Left forelimb (tissue), 1 donor: ENCODE measurements at places on chromosomes 13 and 19.

DNA sequence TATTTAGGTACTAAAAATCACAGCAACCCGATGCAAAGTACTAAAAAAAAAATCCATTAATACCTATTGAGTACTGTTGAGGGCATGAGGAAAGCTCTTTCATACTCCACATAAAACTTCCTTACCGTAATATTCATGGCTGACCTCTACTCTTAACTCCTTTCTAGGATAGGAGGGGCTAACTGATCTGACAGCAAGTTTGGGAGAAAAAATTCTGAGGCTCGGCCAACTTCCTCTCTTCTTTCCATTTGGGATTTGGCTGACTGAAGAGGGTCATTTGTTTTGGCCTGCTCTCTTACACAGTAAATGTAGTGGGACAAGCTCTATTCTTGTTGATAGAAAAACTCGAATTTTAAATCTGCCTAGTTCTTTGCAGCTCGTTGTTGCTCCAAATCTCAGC, 9.4 kb upstream of the USPL1 start:
- no peak for DNase-seq

GRCh38 chr19:54660964-54661363, 1.8 kb upstream of the LILRB4 start:
- DNase-seq: no peak

- no peak for DNase-seq
Observed at GRCh38 chr13:106152047-106152446, 383.4 kb downstream of the EFNB2 start.

DNA sequence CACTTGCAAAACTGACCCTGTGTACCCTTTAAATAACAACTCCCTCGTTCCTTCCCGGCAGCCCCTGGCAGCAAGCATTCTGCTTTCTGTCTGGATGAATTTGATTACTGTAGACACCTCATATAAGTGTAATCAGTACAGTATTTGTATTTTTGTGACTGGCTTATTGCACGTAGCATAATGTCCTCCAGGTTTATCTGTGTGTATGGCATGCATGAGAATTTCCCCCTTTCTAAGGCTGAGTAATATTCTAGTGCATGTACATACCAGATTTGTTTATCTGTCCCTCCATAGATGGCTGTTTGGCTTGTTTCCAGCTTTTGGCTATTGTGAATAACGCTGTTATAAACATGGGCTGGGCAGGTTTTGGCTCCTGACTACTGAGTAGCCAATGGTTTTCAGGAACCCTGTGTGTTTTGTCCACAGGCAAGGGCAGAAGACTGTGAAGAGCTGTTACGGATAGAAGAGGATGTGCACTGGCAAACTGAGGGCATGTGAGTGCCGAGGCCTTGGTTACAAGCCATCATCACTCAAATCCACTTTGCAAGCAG, 98.0 kb downstream of the ESD start:
- DNase-seq: no peak

DNA sequence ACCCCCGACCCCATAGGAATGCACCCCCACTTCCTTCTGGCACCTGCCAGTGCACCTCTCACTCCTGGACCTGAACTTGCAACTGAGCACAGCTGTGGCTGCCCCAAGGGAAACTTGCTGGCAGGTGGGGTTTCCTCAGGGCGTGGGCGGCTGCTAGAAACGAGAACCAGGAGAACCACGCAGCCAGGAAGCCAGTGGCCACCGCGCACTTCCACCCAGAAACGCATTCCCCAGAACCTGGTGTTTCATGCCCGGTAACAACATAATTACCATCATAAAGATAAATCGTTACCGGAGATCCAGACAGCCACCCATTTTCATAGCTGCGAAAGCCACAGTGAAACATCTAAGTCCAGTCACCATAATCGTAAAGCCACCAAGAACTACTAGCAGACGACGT, 75.2 kb upstream of the C13orf46 start:
- DNase-seq: no peak

GRCh38 chr13:46126552-46127357, 21.9 kb upstream of the CPB2 start:
- no peak for DNase-seq

GRCh38 chr13:40342461-40342860, 324.0 kb downstream of the FOXO1 start:
- DNase-seq: no peak

DNA sequence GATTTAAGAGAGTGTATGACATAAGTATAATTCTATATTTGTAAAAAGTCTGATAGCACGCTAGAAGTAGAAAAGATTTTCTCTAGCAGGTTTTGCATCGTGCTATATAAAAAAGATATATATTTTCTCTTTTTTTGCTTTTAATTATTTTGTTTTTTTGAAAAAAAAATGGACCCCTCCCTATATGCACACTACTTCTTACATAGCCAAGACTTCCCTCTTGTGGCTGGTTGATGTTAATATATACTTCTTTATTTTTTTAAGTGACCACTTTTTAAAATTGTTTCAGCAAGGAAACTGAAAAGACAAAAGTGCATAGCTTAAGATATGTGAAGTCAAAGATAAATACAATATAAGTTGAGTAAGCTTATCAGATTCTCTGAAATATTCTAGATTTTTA, 1202.8 kb downstream of the DIAPH3 start:
- no peak for DNase-seq

- DNase-seq: no peak
Observed at GRCh38 chr19:50430888-50431342, 1.8 kb upstream of the MYBPC2 start.

DNA sequence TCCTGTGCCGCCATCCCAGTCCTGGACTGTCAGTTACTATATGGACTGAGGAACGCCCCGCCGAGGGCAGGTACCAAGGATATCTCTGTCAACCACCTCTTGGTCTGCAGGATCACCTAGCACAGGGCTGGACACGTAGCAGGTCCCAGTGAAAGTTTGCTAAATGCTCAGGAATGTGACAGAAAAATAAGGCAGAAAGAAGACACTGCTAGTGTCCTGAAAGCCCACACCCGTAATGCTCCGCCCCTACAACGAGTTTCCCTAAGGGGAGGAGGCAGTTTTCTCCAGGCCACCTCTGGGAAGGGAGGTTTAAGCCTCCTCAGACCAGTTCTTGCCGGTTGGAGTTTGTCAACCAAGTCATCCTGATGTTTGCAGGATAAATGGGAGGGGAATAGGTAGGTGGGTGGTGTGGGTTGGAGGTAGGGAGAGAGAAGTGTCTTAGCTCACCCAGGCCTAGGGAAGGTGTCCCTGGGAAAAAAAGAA, 1.7 kb upstream of the SERTAD3 start:
- DNase-seq: no peak

DNA sequence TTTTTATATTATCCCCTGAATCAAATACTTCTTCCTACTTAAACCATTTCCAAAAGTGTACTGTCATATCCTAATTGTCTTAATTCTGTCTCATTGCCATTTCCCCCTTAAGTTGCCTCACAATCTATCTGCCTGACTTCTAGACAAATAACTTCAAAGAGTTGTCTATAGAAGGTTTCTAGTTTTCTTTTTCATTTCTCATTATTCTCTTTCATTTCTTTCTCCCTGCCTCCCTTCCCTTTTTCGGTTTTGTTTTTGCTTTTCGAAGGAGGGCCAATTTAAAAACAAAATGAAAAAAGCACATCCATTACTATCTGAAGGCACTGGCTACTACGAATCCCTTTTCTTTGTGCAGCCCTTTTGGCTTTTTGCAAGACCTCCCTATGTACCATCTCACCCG, 367.2 kb downstream of the DNAJC15 start:
- DNase-seq: no peak

- no peak for DNase-seq
Observed at GRCh38 chr13:111179908-111180760, 65.0 kb downstream of the ARHGEF7 start.

GRCh38 chr13:110237875-110238817, 68.8 kb downstream of the COL4A1 start:
- DNase-seq: no peak

DNA sequence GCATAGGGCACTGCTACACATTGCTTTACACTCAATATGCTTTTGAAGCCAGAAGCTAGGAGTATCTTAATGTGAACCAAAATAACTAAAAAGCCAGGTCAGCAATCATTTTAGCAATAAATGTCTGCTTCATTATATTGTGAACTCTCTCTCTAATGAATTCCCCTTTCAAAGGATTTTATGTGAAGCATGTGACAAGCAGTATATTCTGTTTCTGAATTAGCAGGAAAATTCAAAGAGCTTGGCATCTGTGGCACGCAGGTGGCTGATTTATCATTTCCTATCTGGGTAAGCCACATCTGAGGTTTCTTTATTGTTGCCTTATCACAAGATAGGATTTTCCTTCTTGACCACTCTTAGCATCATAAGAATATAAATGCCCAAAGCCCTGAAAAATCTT, 56.8 kb upstream of the KLF12 start:
- DNase-seq: no peak

GRCh38 chr19:17227798-17228367, 1.9 kb downstream of the OCEL1 start:
- no peak for DNase-seq

DNA sequence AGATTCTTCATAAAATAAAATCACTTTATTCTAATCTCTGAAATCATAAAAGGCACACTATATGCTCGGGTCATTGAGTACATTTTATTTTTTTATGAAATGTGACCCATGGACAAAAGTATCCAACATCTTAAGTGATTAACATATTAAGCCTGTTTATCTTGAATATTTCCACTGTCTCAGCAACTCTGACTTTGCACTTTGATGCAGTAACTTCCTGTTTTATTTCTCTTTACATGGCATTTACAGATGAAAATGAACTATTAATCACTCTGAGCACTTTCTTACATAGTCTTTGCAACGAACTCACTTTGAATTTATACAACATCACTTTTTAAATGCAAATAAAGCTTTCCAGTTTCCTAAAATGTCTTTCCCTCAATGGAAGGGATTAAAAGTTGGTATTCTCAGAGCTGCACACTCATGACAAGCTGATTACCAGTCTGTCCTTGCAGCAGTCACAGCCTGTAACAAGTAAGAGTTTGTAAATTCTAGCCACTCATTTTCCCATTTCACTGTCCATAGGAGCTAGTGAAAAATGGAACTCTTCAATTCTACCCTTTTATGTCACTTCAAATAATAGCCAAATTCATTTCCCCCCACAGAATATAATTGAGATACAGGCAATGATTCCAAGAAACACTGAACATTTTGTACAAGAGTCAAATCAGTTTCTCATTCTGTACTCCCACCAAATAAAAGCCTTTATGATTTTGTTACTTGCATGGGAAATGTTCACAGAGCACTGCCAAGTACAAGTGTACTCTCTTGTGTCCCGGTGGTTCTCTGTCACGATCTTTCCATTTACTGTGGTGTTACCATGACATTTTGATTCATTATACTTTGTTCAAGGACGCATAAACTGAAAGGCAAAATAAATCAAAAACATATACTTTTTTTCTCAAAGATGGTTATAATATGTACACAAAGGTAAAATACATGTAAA, 1968.9 kb downstream of the PCDH9 start:
- no peak for DNase-seq

GRCh38 chr19:12607631-12608030, 3.0 kb downstream of the ZNF490 start:
- DNase-seq: no peak

GRCh38 chr13:105572401-105572800, 963.1 kb downstream of the EFNB2 start:
- no peak for DNase-seq

- no peak for DNase-seq
Observed at GRCh38 chr19:5484398-5485285, 29.4 kb downstream of the ZNRF4 start.

GRCh38 chr19:3981736-3982681, 3.3 kb downstream of the EEF2 start:
- no peak for DNase-seq

DNA sequence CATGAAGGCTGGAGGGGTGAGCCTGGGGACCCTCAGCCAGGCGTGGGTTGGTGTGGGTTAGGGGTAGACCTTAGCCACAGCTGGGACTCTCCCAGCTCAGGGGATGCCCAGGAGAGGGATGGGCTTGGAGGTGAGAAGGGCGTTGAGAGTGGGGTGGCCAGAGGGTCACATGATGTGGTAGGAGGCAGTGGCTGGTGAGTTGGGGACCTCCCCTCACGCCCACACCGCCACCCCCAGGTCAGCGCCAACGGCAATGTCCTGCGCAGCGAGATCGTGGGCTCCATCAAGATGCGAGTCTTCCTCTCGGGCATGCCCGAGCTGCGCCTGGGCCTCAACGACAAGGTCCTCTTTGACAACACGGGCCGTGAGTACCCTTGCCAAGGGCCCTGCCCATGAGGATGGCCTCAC, 28.5 kb downstream of the AP1M1 start:
- DNase-seq: no peak

DNA sequence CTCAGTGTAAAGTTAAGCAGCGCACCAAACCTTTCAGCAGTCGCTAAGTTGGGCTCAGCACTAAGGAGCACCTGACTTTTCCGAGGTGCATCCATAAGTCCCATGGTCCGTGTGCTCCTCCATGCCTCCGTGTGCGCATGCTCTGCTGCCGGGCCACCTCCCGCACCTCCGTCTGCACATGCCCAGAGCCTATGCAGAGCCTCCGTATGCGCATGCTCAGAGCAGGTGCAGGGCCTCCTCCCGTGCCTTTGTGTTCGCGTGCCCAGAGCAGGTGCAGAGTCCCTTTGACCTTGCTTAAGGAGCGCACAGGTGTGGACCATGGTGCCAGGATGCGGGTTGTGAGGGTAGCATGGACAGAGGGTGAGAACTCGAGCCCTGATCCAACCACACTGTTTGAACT, 46.0 kb downstream of the ATP11A start:
- no peak for DNase-seq

- no peak for DNase-seq
Observed at GRCh38 chr13:59236944-59237343, 926.8 kb downstream of the DIAPH3 start.

DNA sequence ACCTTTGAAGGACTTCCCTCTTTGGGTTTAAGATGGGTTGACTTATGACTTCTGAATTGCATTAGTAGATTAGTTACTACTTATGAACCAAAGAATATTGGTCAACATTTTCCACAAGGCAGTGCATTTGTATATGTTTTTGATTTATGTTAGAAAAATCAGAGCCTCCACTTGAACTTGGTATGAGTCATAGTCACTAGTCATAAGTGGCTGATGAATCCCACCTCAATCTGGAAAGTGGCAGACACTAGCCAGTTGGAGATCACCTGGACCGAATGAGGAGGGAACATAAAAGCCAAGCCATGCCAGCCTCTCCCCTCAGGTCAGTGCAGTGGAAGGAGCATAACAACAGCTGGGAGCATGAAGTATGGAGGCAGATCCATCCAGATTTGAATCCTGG, 39.3 kb upstream of the SPART start:
- DNase-seq: no peak

DNA sequence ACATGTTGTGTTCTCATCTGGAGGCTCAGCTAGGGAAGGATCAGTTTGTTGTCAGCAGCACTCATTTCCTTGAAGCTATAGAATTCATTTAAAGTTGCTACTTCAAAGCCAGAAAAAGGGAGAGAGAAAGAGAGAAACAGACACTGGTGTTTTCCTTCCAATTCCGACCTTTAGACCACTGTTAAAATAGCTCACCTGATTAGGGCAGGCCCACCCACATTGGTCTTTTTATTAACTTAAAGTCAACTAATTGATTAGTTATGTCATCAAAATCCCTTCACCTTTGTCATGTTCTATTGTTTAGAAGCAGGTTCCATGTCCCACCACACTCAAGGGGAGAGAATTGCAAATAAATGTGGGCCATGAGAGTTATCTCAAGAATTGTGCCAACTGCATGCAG, 560.2 kb downstream of the PCDH17 start:
- no peak for DNase-seq
